ENCODE measurements at places on chromosomes 4 and X.
A peak's percentile ranks its signal among the peaks of the same experiment; 100 is the strongest.

GRCh38 chr4:25172961-25173915 is 13.0 kb upstream of the SEPSECS start:
- DNase-seq: no peak

- no peak for DNase-seq
Observed at GRCh38 chr4:171265190-171265818, 547.9 kb upstream of the GALNTL6 start.

DNA sequence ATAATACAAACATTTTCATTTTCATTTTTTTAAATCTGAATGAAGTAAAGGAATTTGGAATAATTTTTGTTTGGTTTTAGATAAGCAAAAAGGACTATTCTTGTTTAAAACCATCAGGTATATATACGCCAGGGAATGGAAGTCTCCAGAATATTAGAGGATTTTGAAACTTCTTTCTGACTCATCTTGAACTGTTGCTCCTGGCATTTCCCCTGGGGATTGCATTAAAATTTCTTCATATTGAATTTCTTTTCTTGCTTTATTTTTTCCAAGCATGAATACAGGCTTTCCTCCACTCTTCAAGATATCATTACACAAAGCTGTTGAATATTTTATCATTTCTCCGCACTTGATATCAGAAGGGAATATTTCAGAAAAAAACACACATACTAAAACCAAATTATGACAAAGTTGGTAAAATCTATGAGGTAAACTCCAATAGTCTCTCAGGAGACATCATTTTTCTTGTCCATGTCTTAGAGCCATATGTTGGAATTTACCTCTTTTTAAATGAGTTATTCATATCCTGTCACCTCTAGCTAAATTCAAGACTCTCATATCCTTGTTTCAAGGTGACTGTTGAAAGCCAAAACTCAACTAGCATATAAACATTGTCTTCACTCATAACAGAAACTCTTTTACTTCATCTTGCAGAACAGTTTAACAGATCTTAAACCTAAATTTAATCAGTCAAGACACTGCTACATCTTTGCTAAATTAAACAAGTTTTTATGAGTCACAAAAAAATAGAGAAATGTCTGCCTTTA is 20.7 kb upstream of the CSN1S1 start:
- DNase-seq: no peak

- DNase-seq: no peak
Observed at GRCh38 chrX:141314441-141314840, 72.1 kb upstream of the SPANXC start.

GRCh38 chrX:101482296-101482695 is 3.0 kb upstream of the ARMCX4 start:
- no peak for DNase-seq

DNA sequence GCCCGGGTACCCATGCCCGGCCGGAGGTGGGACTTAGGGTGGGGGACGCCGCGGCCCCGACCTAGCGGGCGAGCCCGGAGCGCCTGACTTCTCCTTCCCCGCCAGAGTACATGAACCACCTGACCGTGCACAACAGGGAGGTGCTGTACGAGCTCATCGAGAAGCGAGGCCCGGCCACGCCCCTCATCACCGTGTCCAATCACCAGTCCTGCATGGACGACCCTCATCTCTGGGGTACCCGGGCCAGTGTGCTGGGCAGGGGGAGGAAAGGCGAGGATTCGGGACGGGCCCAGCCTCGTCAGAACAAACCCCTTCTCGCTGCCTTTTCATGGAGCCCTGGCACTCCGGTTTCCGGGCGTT is 622 bp downstream of the TAFAZZIN start:
- DNase-seq: peak; percentile 78

GRCh38 chr4:86894455-86894854 is 2.2 kb upstream of the C4orf36 start:
- no peak for DNase-seq

GRCh38 chr4:4225915-4226605 is 669 bp downstream of the OTOP1 start:
- DNase-seq: no peak

DNA sequence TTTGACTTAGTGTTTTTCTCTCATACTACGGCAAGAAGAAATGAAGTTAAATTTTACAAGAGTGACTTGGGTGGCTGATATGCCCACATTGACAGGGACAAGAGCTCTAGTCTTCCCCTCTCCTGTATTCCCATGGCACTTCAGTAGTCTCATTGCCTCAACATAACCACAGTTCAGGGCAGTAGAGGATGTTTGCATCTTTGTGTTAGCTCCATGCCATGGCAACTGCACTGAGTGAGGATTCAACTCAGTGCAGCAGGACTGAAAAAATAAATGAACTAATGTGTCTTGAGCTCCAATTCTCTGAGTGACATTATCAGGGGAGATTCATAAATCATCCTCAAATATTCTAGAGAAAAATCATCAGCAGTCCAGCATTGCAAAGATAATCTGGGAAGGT is 78.8 kb downstream of the TET2 start:
- DNase-seq: no peak

- no peak for DNase-seq
Observed at GRCh38 chrX:129007631-129008030, 515.7 kb downstream of the SMARCA1 start.

DNA sequence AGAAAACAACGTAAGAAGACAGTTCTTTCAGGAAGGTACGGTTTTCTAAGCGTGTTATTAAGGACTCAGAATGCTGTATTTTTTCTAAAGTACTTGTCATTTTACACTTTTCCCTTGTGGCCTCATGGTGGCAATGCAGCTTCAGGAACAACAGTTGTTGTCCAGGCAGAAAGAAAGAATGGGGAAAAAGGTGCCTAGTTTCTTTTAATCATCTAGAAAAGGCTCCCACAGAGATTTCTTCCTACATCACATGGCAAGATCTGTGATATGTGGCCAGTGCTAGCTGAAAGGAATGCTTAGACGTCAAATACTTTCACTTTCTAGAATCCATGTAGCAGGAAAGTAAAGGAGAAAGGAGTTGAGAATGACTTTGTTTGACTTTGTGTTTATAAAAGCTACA is 49.0 kb upstream of the TRAM1L1 start:
- DNase-seq: peak; percentile 93

GRCh38 chrX:68693481-68694434 is 46.3 kb downstream of the STARD8 start:
- DNase-seq: peak; percentile 77

DNA sequence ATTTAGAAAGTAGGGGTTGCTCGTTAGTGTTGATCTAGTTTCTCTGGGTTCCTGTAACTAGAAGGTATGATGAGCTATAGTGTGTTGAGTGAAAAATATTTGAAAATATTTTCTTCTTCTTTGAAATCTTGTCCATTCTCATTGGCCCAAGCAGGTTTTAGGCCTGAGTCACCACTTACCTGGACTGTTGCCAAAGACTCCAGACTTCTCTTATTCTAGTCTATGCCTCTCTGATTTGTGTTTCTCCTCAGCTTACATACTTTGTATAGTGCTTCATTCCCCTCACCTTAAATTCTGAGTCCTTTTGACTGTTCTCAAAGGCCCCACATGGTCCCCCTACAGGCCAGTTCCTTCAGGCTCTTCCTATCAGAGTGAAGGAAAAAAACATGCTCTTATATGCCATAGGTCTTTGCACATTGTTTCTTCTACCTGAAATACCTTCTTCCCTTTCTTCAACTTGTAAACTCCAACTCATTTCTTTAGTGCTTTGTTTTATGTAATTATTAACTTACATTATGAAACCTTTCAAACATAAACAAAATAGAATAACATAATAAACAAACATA is 258.2 kb downstream of the PPP1R2C start:
- DNase-seq: no peak

DNA sequence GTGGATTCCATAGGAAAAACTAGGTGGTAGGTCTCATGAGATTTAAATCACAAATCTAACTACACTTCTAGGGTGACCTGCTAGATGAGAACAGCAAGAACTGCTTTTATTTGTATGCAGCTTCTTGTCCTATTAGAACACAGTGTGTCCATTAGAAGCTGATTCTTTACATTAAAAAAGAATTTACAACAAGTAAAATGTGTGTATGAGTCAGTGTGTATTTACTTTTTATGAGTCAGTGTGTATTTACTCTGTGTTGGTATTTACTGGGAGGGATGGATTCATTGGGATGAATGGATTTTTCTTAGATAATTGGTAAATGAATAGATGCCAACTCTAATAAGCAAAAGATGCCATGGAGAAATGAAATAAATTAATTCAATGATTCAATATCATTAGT is 40.6 kb upstream of the XPNPEP2 start:
- DNase-seq: no peak

DNA sequence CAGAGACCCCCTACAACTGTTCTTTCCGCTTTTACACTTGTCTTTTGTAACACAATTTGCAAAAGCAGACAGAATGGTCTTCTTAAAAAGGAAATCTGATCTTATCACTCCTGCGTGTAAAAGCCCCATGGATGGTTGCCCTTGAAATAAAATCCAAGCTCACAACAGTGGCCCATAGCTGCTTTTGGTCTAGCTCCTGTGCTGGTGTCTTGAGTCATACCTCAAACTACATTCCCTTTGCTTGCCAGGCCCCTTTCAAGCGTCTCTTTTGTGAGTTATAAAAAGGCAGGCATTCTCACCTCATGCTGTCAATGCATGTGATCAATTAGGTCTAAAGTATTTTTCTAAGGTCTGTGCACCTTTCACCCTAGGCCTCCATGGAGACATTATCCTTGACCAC is 27.6 kb downstream of the HPGD start:
- DNase-seq: no peak

- no peak for DNase-seq
Observed at GRCh38 chr4:158484173-158484885, 37.4 kb upstream of the RXFP1 start.

DNA sequence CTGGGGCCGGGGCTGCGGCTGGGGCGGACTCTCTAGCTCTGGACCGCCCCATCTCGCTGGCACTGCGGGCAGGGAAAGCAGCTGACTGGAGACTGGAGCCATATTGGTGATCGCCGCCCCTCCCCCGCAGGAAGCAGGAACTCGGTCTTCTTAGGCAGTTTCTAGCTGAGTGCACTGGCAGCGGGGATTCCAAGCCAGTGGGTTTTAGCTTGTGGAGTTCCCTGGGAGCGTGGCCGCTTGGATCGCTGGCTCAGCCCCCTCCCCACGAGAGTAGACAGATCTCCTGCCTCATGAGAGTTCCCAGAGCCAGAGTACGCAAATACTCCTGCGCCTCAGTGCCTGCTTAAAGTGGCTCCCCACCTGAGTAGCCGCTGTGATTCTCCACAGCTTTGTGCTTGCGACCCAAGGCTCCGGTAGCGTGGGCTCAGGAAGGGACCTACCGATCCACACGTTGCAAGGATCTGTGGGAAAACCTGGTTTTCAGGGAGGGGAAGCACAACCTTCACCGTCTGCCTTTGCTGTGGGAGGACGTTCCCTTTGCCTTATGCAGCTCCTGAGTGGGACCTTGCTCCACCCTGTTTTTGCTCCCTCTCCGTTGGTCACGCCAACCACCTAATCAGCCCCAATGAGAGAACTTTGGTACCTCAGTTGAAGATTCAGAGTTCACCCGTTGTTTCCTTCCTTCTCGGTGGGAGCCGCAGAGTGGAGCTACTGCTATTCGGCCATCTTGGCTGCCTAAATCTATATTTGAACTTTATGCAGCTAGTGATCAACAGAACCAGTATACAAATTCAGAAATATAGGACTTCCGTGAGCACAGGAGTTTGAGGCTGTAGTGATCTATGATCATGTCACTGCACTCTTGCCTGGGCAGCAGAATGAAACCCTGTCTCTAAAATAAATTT is 803.9 kb upstream of the PCDH10 start:
- DNase-seq: no peak

DNA sequence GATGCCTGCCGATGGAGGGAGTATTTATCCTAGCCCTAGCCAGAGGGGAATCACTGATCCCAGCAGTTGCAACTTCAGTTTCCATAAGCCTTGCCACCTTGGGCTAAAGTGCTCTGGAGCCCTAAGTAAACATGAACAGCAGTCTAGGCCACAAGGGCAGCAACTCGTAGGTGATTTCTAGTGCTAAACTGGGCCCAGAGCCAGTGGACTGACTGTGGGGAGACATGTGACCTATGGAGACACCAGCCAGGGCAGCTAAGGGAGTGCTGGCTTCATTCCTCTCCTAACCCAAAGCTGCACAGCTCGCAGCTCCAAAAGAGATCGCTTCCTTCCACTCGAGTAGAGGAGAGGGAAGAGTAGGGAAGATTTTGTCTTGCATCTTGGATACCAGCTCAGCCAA is 120.8 kb upstream of the MAGEA10 start:
- DNase-seq: no peak

- no peak for DNase-seq
Observed at GRCh38 chrX:24761306-24761705, 67.6 kb downstream of the POLA1 start.

GRCh38 chr4:141435446-141436225 is 200.7 kb upstream of the IL15 start:
- no peak for DNase-seq

DNA sequence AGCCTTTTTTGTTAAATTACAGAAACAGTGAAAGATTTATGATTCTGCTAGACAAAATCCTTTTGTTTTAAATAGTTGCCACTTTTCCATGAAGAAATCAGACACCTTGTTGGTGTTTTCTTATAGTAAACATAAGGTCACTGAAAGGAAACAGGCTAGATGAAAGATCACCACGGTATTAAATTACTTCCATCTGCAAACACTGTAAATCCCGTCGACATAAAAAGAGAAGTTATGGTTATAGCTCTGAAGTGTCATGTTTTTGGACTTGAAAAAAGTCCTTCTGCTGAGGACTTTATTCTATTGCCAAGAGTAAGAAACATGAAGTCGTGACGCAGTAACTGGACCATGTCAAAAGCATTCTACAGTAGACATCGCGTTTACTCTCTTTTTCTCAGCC is 567.6 kb upstream of the SLIT2 start:
- no peak for DNase-seq

DNA sequence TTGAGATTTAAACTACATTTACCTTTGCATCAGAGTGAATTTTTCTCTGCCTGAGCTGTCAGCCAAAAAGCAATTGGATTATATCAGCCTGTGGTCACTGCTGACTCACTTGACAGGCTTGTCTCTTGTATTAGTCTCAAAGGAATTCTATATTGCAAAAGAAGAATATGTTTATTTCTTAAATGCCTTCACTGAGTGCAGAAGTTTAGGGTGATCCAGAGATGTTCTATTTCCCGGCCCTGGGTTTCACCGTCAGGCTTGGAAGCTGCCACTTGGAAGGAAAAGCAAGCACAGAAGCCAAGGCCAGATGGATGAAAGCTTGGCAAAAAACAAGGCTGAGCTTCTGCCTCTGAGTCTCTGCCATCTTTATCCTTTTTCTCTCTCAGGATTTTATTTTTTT is 80.9 kb downstream of the FAM114A1 start:
- DNase-seq: no peak

DNA sequence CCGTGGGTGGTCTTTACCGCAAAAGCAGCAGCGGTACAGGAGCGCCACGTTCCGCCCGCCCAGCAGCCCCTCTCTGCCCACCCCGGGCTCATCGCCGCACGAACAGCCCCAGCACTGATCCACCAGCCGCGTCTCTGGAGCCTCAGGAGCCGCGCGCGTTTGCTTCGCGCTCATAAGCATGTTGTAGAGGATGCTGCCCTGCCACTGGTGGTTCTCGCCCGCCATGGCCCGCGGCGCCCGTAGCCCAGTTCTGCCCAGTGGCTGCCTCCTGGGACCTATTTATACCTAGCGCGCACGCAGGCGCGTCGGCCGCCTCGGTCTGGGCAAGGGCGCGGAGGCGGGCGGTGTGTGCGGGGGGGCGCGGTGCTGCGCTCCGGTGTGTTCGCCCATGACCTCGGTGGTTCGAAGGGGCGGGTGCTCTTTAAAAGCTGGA is at the start of gene NR0B1:
NR0B1 (minus strand) TSS at position 252 of the 433 bp plus-strand sequence; CDS start at position 225, 27 bp downstream.
- peak; percentile 22 for DNase-seq

Data from brain (organoid and tissue), 16 donors.